ENCODE measurements at places on chromosomes 1 and 21.

DNA sequence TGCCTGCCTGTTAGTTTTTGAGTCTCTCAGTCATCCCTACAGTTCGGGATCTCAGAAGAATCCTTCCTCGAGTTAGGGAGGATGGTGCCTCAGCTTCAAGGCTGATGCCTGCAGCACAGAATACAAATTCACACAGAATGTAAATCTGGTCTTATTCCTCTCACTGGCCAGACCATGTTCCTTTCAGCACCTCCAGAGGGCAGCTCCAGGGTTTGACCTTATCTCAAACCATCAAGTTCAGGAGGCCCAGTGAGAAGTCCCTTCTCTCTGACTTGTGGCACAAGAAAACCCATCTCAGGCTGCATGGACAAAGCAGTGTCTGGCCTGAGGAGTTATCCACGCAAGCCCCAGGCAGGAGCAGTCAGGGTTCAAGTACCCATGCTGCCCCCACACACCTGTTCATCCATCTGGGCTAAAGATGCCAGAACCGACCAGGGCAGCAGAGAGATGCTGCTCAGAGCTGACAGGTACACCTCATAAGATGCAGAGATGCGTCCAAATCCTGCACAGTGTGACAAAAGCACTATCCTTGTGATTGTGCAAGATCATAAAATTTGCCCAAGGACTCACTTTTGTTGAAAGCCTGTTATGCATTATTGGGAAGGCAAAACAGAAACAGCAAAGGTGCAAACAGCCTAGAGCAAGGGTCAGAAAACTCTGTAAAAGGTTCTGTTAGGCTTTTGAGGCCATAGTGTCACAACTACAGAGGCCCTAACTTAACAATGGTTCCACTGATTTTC is 49.8 kb downstream of the BCAR3 start:
- no peak for DNase-seq

GRCh38 chr1:38268226-38268625 is 221.6 kb upstream of the POU3F1 start:
- DNase-seq, result no peak

DNA sequence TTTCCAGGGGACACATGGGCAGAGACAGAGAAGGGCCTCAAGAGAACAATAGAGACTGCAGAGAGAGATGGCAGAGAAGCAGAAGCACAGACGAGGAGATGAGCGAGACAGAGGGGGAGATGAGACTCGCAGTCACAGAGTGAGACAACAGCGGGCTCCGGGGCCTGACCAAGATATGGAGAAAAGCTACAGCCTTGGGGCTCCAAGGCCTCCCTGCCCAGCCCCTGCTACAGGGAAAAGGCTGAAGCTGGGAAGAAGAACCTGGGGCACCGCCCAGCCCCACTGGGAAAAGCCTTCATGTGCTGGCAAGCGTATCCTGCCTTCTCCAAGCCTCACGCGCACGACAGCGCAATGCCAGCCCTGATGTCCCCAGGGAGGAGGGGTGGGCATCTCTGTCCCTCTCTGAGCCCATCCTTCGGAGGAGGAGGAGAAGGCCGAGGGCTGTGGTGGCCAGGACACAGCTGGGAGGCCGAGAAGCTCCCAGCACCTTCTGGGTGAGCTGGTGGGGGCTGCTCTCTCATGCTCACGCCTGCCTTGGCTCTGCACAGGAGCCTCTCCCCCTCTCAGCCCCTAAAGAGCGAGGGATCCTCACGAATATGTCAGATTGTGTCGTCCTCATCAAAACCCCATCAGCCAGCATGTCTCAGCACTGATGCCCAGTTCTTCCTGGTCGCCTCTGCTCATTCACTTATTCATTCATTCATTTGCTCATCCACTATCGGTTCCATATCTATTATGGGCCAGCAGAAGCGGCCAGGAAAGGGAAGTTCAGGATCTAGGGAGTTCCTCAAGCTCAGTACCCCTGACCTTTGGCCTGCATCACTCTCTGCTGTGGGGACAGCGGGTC is 56.6 kb downstream of the ACOT7 start:
- DNase-seq, result no peak

DNA sequence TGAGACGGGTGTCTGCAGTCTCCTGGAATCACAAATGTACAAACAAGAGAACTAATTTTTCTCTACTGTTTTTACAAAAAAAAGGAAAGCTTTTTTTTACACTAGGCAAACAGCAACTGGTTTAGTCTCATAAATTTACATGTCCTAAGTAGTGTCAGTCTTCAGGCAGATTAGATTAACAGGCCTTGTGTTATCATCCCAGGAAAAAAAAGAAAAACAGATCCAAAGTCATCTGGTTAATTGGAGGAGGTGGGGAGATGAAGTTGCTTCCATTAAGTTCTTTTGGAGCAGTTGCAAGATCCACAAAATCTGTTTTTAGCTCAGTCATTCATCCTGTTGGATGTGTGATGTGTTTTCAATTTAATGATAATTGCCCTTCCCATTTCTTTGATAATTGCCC is 363.5 kb upstream of the ADGRL2 start:
- no peak for DNase-seq

GRCh38 chr1:216554934-216555333 is 131.7 kb upstream of the USH2A start:
- DNase-seq, result no peak

GRCh38 chr1:104468282-104468681 is 718.6 kb downstream of the AMY1C start:
- DNase-seq, result no peak

DNA sequence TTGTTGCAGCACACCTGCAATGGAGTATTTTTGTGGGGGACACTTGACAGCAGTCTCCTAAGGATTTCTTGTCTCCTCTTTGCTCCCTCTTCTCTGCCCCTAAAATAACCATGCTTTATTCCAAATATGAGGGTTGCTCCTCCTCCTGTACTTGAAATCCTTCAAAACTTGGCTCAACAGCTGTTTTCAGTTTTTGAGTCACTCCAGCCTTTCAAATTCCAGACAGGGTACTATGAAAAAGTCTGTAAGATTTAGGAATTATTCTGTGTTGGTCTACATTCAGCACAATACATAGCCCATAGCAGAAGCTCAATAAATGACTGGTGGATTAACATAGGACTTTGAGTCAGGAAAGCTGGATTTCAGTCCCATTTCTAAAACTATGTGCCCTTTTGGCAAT is 5.5 kb downstream of the AP4B1 start:
- no peak for DNase-seq

DNA sequence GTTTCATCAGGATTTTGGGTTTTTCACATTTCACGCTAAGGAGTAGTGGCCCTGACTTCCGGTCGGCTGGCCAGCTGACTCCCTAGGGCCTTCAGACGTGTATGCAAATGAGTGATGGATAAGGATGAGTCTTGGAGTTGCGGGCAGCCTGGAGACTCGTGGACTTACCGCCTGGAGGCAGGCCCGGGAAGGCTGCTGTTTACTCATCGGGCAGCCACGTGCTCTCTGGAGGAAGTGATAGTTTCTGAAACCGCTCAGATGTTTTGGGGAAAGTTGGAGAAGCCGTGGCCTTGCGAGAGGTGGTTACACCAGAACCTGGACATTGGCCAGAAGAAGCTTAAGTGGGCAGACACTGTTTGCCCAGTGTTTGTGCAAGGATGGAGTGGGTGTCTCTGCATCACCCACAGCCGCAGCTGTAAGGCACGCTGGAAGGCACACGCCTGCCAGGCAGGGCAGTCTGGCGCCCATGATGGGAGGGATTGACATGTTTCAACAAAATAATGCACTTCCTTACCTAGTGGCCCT is 23.1 kb upstream of the TNFRSF1B start:
- DNase-seq, result no peak

DNA sequence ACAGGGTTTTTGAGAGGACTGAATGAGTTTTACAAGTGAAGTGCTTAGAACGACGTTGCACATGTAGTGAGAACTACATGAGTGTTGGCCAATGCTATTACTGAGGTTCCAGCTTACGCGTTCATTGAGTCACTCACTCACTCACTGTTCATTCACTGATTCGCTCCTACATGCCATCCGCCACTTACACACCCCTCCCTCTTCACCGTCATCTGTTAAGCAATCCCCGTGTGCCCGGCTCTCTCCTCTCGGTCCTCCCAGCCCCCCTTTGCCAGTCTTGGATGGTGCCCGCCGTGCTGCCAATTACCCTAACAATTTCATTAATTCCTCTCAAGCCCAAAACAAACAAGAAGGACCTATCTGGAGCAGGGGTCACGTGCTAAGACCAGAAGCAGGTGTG is 27.3 kb upstream of the EPHA2 start:
- DNase-seq, result no peak

GRCh38 chr21:32096411-32096810 is 182.4 kb downstream of the MIS18A start:
- DNase-seq, result no peak

DNA sequence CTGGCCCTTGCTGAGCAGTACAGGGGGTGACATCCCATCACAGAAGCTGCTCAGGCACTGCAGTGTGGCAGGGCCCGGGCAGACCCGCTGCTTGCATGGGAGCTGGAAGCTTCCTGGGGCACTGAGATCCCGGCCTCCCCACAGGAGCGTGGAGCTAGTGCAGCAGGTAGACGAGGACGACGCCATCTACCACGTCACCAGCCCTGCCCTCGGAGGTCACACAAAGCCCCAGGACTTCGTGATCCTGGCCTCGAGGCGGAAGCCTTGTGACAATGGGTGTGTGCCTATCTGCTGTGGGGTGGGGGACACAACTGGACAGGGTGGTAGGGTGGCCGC is 16.4 kb downstream of the FAM151A start:
- DNase-seq, result no peak

- DNase-seq, result no peak
These were observed 56.8 kb downstream of the MRPL37 start for GRCh38 chr1:54256522-54257345.

DNA sequence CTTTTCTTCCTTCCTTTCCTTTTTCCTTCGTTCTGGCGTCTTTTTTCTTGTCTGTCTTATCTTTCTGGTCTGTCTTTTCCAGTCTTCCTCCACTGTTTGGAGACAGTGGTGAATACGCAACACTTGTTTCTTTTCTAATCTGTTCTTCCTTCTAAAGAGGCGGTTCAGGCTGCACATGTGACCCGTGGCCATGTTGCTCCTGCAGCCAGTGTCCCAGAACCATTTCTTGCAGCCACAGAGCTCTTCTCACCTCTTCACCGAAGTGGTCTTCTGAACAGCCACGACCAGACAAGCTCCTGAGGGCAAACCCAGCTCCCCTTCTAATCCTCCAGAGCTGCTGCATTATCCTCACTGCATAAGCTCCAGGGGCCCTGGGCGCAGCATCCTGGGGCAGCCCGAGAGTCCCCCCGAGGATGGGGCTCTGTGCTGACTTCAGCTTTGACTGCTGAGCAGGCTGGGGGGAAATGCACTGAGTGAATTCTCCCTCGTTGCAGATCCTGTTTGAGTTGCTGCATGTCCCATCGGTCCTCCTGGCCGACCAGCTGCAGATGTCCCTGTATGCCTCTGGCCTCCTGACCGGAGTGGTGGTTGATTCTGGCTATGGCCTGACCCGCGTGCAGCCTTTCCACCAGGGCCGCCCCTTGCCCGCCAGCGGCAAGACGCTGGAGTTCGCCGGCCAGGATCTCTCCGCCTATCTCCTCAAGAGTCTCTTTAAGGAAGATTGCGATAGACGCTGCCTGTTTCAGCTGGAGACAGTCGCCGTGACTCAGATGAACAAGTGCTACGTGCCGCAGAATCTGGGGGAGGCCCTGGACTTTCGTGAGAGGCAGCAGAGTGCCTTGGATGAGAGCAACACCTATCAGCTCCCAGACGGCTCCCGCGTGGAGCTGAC is 70.4 kb downstream of the ACTL8 start:
- DNase-seq, result no peak

GRCh38 chr1:2181752-2182151 is 12.8 kb downstream of the FAAP20 start:
- DNase-seq, result no peak

DNA sequence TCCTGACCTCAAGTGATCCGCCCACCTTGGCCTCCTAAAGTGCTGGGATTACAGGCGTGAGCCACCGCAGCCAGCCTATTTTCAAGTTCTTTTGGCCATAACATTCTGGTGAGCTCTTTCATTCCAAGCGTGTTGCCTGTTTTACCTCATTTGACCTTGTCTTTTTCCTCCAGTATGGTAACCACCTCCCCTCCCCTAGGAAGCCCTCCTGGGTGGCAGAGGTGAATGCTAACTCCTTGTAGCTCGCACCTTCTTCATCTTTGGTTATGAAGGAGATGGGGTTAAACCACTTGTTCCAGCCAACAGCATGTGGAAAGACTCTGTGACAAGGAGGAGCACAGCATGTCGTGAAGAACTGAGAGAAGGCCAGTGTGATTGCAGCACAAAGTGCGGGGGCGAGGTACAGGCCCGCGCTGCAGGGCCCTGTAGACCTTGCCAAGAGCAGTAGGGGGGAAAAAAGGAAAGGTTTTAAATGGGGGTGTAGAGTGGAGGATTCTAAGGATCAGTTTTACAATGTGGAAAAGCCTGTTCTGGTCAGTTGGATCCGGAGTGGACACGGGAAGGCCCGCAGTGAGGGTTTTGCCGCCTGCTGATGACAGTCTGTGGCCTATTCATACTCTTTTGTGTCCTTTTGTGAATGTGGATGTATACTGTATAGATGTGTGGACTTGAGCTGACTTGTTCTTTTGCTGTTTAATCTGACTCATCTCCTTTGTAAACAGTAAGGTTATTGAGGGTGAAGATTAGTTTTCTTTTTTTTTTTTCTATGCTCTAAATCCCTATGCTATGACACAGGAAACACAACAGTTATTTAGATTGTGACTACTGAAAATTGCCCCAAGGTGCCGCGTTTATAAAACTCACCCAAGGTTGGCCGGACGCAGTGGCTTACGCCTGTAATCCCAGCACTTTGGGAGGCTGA is 7.5 kb upstream of the ZNF436 start:
- DNase-seq, result no peak

GRCh38 chr1:103457886-103458455 is 67.5 kb upstream of the RNPC3 start:
- no peak for DNase-seq

DNA sequence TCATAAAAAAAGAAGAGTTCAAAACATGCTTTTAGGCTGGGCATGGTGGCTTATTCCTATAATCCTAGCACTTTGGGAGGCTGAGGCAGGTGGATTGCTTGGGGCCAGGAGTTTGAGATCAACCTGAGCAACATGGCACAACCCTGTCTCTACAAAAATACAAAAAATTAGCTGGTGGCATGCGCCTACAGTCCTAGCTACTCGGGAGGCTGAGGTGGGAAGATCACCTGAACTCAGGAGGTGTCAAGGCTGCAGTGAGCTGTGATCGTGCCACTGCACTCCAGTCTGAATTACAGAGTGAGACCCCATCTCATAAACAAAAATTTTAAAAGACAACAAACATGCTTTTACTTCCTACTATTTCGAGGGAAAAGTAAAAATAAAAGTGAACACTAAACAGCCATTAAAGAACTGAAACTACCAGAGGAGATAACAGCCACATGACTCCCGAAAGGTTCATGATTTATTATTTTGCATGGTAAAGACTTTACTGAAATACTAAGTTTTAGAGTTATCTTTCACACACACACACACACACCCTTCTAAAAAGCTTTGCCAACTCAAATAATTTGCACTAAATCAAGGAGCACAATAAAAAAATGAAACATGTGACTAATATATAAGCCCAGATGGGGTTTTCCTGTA is 48.1 kb downstream of the USP1 start:
- DNase-seq, result no peak

GRCh38 chr1:182257369-182258063 is 134.1 kb downstream of the GLUL start:
- DNase-seq, result no peak

- no peak for DNase-seq
These were observed 3.9 kb upstream of the CLCA1 start for GRCh38 chr1:86464819-86465218.

GRCh38 chr1:150257624-150258585 is at the start of gene CA14:
CA14 (plus strand) TSS chr1:150257774; CDS start chr1:150258129, 355 bp downstream.
- no peak for DNase-seq

- peak; percentile 24 for DNase-seq
These were observed 38.6 kb upstream of the ETS2 start for GRCh38 chr21:38766987-38767722.

GRCh38 chr1:188904201-188904600 is 1573.5 kb downstream of the BRINP3 start:
- DNase-seq, result no peak

All from activated T-cell treated with anti-CD3 and anti-CD28 coated beads for 4 hours (primary cell).